ENCODE measurements at places on chromosomes 5 and 9. TPM values are rescaled to one million over a fixed set of nuclear protein-coding genes. Genes with fewer than 3 reads are reported as not detected.
A peak's percentile ranks its signal among the peaks of the same experiment; 100 is the strongest.

Gene CER1
- total RNA-seq, result not detected

Gene JAKMIP2
- total RNA-seq, result 0.34 TPM

GRCh38 chr5:103232393-103232999, 26.1 kb upstream of the MACIR start:
- no peak for DNase-seq

DNA sequence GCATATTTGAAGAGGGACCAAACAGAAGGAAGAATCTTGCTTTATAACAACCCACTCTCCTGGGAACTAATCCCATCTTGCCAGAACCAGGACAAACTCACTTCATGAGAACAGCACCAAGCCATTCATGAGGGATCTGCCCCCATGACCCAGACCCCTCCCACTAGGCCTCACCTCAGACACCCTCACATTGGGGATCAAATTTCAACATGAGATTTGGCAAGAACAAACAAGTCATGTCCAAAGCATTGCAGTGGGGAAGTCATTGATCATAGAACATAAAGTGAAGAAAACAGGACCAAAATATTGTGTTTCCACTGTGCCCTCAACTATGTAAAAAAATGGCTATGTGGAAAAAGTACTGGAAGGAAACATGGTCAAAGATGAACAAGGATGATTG, 43.9 kb downstream of the MAP1B start:
- DNase-seq, result peak; percentile 36

Data from lower leg skin (tissue), 4 donors.